ENCODE measurements at places on chromosomes 11 and 22.
A peak's percentile ranks its signal among the peaks of the same experiment; 100 is the strongest.

DNA sequence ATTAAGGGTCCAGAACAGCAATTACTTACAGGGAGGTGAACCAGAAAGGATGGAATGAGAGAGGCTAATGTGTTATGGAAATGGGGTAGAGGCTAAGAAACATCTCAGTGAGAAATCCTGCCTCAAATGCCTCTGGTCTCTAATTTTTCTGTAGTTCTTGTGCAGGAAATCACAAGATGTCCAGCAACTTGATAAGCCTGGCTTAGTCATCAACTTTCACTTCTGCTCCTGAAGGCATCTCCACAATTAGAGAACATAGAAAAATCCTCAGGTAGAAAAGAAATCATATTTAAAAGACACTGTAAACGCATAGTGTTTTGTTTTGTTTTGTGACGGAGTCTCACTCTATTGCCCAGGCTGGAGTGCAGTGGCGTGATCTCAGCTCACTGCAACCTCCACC lies 18.7 kb downstream of the MRGPRX4 start:
- DNase-seq, result no peak

GRCh38 chr11:130728185-130729180 lies 187.8 kb downstream of the SNX19 start:
- no peak for DNase-seq

GRCh38 chr22:26646158-26646557 lies 11.2 kb upstream of the MIAT start:
- DNase-seq, result no peak

- no peak for DNase-seq
Observed at GRCh38 chr11:112525844-112526590, 265.4 kb upstream of the PLET1 start.

DNA sequence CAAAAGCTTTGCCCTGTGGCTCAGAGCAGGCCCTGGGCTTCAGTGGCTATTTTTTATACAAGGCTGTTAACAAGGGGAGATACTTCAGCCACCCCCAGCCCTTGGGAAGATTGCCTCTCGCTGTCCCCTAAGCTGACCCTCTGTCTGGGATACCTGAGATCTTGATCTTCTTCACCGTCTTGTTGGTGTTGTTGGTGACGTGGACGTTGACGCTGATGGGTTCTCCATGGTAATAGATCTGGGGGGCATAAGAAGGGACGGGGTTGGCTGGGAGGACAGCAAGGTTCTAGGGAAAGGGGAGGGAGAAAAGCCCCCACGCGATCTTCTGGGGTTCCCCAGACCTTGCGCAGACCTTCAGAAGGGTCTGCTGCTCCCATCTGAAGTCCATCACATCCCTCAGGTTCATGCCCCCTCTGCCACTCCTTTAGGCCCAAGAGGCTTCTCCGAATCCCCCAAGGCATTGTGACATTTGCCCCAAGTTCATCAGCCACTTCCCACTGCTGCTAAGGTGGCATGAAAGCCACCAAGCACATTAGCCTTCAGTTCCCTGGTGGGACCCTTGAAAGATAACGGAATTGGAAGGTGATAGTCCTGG lies 36.7 kb downstream of the TPBGL start:
- peak; percentile 3 for DNase-seq

- no peak for DNase-seq
Observed at GRCh38 chr11:93225662-93226061, 27.9 kb upstream of the SLC36A4 start.

GRCh38 chr22:17258788-17259148 lies 39.5 kb upstream of the ADA2 start:
- DNase-seq, result no peak
